ENCODE measurements at places on chromosomes 16 and 17. TPM values are rescaled to one million over a fixed set of nuclear protein-coding genes. Genes with fewer than 3 reads are reported as not detected.

- DNase-seq, result no peak
These were observed 179.4 kb upstream of the IRX6 start for GRCh38 chr16:55144651-55145050.

DNA sequence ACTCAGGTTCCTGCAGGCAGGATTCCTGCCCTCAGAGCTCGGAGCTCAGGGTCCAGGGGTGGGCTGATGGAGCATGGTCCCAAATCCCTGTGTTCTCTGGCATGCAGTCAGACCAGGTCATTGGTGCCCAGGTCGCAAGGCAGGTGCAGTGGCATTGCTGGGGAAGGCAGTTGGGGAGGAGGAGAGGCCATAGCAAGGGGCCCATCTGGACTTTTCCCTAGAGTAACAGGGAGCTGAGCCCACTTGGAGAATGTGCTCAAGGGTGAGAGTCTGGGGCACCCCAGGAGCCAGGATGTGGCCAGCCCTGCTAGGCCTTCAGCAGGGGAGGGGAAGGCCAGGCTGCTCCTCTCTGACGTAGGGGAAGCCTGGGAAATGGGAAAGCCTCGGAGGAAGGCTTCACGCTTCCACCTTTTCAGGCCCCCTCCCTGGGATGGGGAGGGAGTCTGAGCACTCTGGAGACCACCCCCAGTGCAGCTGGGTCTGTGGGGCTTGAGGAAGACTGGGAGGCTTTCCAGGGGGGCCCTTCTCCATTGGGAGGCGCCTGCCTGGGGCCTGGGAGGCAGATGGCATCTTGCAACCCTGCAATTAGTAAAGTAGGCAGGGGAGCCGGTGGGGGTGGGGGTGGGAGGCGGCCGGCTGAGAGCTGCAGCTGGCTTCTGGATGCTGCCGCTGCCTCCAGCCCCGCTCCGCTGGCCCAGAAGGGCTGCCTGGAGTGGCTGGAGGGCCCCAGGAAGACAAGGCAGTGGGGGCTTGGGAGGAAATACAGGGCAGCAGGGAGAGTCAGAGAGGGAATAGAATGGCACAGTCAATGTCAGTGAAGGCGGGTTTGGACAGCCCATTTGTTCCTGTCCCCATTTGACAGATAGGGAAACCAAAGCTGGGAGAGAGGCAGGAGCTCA lies 21.1 kb upstream of the DOK4 start:
- no peak for DNase-seq

DNA sequence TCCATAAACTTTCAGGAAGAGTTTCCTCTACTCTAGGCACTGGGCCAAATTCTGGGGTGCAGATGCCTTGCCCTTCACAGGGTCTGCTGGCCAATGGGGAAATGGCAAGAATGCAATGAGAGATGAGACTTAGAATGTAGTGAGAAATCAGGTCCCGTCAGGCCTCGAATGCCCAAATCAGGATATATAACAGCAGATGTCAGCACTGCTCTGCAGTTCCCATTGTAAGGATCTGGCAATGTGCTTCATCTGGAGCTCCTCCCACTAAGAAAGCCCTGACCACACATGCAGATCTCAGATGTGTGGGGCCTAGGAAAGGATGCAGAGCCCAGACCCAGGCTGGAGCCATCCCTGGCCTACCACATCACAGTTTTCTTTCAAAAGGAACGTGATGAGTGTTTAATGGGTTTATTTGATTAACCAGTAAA lies 13.9 kb upstream of the LPCAT2 start:
- DNase-seq, result peak; percentile 94

GRCh38 chr17:61431594-61432311 lies 20.5 kb upstream of the TBX4 start:
- peak; percentile 72 for DNase-seq

GRCh38 chr17:61444831-61445230 lies 7.4 kb upstream of the TBX4 start:
- DNase-seq, result peak; percentile 63

DNA sequence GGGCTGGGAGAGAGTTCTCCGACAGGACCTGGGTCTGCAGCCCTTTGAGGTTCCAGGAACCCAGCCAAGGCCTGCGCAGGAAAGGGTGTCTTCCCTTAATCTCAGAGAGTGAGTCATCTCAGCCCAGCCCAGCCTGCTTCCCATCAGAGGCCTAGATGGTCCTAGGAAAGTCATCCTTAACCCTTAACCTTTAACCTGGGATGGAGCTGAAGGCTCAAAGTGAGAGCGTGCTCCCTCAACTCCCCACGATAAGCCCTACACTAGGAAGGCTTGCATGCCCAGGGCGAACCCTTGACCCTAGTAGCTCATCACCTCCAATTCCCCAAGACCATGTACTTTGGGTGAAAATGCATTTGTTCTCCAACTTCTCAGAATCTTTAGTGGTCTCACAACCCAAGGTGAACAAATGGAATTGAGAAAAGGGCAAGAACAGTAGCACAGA lies 4.8 kb upstream of the ATXN7L3 start:
- DNase-seq, result peak; percentile 46

The SKAP1 gene
- not detected for total RNA-seq

The SCRN2 gene
- total RNA-seq, result 31.7 TPM

The MLKL gene
- total RNA-seq, result 10.2 TPM

Measured in HFFc6 (cell line).